ENCODE measurements at places on chromosomes 6 and 20.

DNA sequence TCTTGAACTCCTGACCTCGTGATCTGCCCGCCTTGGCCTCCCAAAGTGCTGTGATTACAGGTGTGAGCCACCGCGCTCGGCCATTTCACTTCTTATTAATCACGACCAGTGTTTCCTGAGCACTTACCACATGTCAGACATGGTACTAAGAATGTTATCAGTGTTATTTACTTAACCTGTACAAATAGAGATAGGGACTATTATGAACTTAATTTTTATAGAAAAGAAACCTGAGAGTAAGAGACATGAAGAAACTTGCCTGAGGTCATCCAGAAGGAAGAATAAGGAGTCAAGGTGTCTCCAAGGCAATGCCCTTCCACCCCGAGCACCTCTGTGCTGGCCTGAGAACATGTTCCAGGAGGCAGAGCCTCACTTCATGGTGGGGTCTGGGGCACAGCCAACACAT, 29.3 kb upstream of the EZR start:
- no peak for DNase-seq

DNA sequence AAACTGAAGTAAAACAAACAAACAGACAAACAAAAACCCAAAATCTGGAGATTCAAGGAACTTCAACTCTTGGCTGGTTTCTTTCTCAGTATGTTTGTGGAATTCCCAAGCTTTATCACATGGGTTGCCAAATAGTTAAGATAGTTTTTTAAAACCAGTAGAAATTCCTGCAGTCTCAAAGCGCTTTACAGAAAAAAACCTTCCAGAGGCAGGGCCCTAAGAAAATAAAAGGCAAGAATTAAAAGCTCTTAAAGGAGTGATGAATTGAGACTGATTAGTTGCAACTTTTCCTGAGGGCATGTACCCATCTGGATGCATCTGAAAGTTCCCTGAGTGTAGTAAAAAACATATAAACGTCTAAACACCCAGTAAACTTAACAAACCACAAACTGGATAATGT, 25.9 kb upstream of the PTCHD4 start:
- no peak for DNase-seq

DNA sequence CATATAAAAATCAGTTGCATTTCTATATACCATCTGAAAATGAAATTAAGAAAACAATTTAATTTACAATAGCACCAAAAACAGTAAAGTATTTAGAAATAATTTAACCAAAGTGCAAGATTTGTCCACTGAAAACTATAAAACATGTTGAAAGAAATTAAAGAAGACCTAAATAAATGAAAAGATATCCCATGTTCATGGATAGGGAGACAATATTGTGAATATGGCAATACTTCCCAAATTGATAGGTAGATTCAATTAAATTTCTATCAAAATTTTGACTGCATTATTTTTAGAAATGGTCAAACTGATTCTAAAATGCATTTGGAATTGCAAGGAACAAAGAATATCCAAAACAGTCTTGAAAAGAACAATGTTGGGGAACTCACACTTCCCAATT, 17.6 kb upstream of the POU3F2 start:
- DNase-seq, result no peak

- no peak for DNase-seq
Observed at GRCh38 chr20:3645309-3646066, 17.7 kb downstream of the GFRA4 start.

DNA sequence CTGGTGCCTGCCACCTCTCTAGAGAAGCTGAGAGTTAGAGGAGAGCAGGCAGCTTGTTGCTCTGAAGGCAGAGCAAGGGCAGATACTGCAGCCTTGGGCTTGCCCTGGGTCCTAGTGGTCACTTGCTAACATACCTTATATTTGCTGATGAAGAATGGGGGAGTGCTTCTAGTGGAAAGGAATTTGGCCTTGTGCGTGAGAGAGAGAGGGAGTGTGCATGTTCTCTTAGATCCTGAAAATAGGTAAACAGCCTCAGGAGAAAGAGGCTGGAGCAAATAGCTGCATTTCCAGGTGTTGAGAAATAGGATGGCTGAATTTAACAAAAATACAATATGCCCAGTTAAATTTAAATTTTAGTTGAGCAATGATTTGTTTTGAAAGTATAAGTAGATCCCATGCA, 724.5 kb upstream of the FLRT3 start:
- no peak for DNase-seq

- no peak for DNase-seq
Observed at GRCh38 chr6:142241061-142241460, 60.7 kb upstream of the ADGRG6 start.

- DNase-seq, result no peak
Observed at GRCh38 chr20:42190084-42190483, 571.9 kb upstream of the CHD6 start.

GRCh38 chr6:30720738-30721197, 616 bp downstream of the TUBB start:
- DNase-seq, result no peak

- no peak for DNase-seq
Observed at GRCh38 chr6:34416877-34417371, 8.9 kb downstream of the RPS10 start.

DNA sequence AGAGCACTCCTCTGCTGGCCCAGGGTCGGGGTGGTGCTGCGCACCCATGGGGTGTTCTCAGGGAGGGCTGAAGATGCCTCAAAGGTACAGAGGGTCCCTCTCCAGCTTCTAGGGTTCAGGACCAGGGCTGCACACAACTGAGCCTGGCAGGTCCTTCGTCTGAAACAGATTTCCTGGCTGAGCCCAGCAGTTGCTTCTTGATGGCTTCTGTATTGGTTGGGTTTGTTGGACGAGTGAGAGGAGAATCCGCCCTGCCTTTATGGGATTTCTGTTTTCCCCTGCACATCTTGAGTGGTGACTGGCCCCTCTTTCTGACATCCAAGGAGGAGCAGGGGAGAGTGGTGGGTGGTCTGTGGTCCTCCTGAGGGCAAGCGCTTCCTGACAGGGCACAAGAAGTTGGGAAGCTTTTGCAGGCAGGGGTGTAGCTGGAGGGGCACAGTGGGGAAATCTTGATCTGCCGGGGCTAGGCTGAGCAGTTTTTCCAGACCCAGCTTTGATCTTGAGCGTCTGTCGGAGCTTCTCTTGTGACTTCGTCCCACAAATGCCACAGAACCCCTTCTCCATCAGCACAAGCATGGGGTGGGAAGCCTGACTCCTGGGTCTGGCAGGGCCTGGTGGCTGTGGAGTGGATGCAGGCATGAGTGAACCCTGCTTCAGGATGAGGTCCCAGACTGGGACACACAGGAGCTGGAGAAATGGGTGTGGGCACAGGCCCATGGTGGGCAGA, 116.5 kb downstream of the SYNDIG1 start:
- no peak for DNase-seq

- no peak for DNase-seq
Observed at GRCh38 chr20:46963196-46963529, 68.5 kb downstream of the EYA2 start.

- no peak for DNase-seq
Observed at GRCh38 chr20:7196481-7196880, 429.0 kb downstream of the BMP2 start.

DNA sequence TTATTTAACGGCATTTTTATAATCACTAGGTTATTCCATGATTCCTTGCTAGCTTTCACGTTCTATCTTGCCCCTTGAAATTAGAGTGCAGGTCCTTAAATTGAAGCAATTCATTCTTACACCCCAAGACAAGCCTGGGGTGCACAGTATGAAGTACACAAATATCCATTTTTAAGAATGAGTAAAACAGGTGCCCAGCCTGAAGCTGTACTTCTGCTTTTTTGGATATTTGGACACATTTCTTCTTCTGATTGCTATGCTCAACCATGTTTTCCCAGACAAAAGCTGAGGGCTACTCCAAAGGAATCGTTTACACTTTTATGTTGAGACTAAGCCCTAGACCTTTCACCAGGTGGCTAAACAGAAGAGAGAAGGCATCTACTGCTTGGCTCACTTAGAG, 7.9 kb upstream of the TAGAP start:
- DNase-seq, result no peak

DNA sequence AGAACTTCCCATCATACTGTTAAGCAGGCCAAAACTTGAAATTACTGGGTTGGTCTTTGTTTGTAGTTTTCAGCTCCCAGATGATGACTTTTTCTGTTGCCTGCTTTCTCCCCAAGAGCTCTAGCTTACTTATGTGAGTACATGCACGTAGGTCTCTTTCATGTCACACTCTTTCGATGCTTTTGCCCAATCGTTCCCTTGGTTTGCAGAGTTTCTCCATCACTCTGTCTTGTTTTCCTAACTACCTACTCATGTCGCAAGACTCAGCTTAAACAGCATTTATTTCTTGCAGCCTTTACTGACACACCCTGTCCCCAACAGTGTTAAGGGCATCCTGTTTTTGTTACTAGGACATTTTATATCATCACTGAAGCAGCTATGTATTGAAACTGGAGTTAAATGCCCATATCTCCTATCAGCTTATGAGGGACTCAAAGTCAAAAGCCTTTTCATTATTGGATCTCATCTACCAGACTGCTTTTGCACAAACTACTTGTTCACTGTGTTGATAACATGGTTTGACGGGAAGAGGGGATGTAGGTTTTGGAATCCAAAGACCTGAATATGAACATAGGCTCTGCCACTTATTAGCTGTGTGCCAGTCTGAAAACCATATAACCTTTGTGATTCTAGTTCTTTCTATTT, 2.9 kb downstream of the ARG1 start:
- DNase-seq, result no peak

DNA sequence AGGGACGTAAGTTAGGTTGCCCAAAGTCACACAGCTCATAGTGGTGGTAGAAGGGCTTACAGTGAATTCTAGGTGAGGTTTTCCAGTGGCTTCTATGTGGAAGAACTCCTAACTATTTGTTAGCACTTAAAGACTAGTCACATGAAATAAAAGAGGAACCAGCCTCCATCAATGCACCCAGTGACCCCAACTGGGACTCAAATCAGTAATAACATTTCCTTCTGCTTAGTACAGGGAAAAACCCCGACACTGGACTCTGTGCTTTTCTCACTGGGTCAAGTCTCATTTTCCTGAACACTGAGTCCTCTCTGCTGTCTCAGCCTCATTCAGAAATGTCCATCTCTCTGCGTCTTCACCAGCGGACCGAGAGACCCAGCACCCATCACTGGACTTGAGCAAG, 89.2 kb downstream of the SLC22A23 start:
- no peak for DNase-seq

DNA sequence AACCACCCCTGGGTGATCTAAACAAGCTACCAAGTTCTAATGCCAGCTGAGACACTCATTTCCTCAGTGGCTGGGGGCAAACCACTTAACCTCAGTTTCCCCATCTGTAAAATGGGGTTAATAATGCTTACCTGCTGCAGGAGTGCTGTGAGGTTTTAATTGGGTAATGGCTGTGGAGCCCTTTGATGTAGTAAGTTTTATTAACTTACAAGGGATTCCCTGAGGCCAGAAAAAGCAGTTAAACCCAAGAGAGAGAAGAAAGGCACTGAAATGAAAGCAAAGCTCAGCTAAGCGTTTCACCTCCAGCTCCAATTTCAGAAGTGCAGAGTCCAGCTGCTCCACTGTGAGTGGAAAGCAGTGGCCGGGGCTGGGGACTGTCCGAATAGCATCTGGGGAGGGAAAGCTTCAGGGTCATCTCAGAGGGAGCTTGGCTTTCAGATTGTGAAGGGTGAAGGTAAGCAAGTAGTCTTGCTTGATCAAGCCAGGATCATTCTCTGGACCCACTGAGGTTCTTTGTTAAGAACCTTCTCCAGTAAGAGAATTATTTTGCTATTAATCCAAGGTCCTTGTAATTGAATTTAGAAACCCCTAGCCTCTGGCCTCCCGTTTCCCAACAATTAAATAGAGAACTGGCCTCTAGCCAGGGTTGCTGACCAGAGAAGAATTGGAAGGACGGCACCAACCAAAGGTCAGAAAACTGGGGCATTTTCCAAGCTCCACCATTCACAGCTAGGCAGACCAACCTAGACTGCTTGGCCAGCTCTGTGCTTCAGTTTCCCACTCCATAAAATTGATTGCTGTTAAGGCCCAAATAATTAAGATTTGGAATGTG, 20.9 kb upstream of the TCP11 start:
- no peak for DNase-seq

GRCh38 chr6:88013015-88013414, 34.6 kb upstream of the SPACA1 start:
- DNase-seq, result no peak

All from stimulated activated CD8-positive, alpha-beta memory T cell treated with anti-CD3 and anti-CD28 coated beads, Interleukin-7, amount 100 ng/mL, for 1 hour (primary cell).